ENCODE measurements at places on chromosomes 11 and 22.
A peak's percentile ranks its signal among the peaks of the same experiment; 100 is the strongest.

DNA sequence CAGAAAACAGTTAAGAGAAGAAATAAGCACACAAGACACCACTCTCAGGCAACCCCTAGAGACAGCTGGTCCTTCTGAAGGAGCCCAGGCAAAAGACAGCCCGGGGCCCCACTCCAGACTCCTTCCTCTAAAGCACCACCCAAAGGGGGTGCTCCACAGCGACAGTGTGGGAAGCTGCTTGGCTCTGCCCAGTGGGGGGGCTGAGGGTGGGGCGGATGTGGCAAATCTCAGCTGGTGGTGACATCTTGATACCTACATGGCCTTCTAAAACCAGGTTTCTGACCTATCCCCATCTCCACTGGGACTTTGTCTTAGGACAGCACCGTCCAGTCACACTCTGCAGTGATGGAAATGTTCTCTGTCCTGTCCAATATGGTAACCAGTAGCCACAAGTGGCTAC is 10.2 kb upstream of the APOA1 start:
- no peak for DNase-seq

DNA sequence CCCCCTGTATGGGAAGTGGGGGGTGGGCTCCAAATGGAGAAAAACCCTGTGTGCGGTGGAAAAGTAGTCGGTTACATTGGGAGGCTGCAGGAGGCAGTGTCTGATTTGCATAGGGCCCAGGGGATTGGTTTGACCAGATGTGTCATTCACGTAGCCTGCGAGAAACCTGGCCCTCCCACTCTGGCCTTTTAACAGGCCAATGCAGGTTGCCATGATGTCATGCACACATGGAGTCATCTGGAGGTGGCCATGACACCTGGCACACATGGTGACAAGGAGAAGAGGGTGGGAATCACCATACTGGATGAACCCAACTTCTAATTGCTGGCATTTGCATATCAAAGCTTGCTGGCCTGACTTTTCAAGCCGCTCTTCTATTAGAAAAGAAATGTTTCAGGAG is 50.6 kb downstream of the FAM181B start:
- no peak for DNase-seq

- no peak for DNase-seq
These were observed 170.2 kb upstream of the MTMR2 start for GRCh38 chr11:96094156-96094555.

- no peak for DNase-seq
These were observed 106.3 kb downstream of the MPPED2 start for GRCh38 chr11:30479899-30480298.

DNA sequence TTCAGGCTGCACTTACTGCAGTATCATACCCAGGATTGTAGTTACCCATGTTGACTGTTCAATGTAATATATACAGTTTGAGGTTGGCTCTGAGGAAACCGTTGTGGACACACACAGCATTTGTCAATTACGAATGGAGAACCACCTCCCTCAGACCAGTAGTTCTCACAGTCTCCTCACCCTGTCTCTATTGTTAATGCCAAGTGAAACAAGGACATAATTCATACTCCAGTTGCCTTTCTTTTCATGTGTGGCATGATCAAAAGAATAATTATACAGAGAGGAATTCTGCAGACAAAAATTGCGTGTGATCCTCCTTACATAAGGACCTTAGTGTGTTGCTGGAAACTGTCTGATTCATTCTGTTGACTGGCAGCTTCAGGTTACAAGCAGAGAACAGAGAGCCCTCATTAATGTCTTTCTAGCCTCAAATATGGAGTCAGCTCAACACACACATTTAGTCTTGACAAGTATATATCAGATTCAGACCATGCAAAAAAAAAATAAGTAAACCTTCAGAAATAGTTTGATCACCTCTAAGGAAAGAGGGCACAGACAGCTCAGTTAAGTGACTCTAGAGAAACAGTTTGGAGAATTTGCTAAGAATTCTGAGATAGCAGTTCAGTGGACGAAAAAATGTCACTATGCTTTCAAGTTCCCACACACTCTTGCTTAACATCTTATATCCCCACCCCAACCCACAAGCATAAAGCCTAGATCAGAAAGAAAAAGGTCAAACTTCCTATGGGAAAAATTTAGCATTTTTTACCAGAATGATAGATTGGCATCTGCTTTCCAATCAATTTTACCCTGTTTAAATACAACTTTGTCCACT is 96.1 kb downstream of the MAML2 start:
- DNase-seq, result no peak

DNA sequence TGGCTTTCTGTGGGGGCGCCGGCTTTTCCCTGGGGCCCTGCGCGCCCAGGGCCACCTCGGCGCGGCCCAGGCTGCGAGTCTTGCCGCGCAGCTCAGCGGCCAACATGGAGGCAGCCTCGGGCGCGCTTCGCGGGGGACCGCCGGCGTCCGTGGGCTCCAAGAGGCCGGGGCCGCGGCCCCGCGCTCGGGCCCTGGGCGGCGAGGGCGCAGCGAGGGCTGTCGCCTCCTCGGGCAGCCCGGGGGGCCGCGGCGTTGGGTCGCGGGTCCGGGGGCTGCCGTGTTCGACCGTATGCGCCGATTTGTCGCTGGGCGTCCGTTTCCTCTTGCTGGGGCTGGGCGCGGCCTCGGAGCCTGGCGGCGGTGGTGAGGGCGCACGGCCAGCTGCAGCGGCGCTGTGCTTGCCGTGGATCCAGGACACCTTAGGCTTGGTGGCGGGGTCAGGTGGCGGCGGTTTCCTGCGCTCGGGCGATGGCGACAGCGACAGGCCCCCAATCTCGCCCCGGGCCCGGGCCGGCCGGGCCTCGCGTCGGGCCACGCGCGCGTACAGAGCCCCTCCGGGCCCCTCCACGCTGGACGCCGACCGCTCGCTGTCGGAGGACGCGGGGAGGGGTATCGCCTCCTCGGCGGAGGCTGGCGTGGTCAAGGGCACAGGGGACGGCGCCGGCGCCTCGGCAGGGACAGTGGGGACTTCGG is 11.9 kb downstream of the SCARF2 start:
- no peak for DNase-seq

DNA sequence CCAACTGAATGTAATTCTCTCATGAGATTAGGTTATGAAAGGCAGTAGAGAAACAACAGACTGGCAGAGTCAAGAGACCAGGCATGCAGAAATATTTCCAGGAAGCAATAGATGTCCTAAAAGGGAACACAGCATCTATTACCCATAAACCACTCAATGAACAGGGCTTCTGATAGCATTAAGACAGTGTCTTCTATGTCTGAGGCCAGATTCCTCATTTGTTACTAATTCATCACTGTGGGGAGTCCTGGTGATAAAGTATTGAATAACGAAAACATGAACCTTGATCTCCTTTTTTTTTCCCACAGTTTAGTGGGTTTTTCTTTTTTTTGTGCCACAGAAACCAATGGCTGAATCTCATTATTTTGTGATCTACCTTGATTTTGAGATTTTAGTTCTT is 339.0 kb downstream of the METTL15 start:
- no peak for DNase-seq

DNA sequence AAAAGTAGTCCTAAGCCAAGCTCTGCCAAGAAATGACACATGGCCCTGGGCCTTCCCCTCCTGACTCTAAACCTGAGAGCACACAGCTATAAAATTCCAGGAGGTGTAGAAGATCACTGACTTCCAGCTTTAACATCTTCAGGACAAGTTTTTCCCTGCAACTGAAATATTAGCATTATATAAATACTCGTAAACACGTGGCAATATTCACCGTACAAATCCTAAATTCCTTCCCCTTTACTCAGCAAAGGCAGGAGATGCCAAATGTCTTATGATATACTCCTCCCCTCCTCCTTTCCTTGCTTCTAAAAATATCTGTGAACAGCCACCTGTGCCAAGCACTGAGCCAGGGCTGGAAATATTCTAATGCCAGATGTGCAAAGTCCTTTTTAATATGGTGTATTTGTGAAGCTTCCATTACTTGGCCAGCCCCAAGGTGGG is 194.0 kb downstream of the LARGE1 start:
- DNase-seq, result no peak

DNA sequence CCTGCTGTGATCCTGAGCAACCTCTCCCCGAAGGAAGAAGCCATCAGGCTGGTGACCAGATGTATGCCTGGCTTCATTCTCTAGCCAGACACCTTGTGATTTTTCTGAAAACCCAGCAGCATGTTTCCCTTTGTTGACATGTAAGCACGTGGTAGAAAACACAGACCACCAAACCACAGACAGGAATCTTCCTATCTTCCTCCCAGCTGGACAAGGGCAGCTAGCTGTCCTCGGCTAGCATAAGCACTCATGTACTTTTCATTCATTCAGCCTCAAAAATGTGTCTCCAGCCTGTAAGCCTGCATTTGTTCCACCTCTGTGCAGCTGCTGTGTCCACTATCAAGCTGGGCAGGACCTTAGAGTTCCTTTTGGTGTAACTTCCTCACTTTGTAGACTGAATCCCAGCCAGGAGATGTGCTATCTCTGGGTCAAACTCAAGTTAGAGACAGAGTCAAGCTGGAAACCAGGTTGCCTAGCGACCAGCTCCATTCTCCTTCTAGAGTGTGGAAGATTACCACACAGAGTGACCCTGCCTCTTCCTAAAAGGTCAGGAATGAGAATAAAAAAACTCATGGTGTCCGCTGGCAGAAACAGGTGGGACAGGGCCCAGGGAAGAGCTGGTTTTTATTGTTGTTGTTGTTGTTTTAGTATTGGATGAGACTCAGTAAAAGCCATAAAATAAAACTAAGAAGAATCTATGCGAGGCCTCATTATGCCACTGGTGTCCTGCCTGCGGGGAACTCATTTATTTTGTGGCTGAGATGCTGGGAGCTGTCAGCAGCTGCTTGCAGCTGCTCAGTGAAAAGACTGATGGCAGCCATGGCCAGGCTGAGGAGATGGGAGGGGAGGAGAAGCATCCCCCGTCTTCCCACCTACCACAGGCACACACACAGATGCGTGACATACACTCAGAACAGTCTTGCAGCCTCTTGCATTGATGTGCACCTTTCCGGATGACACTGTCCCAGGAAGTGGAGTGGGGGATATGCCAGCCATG is 7.4 kb upstream of the CLMP start:
- DNase-seq, result no peak

DNA sequence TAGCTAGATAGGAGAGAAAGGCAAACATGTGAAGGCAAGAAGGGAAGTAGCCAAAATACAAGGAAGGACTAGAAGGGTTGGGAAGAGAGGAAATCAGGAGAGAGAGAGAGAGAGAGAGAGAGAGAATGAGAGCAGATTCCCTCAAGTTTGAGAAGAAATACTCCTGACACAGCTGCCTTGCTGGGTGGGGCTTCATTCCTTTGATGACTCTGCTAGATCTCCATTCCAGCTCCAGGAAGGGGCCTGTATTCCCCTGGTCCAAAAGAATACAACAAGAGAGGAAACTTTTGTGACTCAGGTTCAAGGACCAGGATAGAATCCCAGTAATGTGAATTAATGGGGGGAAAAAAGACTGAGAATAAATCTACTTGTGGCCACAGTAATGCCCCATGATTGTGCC is 62.9 kb upstream of the SPON1 start:
- DNase-seq, result no peak

GRCh38 chr11:62539238-62539925 is 7.2 kb downstream of the AHNAK start:
- no peak for DNase-seq

DNA sequence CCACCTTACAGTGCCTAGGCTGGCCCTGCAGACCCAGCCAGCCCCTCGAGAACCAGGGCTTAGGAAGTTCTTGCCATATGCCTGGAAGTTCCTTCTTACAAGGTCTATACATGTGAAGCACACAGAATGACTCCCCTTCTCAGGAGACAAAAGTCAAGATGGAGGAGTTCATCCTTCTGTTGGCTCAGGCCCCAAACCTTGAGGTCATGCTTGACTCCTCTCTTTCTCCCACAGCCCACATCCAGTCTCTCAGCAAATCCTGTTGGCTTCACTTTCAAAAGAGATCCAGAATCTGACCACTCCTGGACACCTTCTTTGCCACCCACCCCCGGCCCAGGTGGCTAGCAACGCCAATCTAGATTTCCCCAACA is 1.7 kb upstream of the CD248 start:
- DNase-seq, result no peak

- no peak for DNase-seq
These were observed 10.9 kb downstream of the MADD start for GRCh38 chr11:47280860-47281259.

GRCh38 chr11:19829109-19829837 is 116.6 kb downstream of the NAV2 start:
- no peak for DNase-seq

- no peak for DNase-seq
These were observed 58.2 kb downstream of the YAP1 start for GRCh38 chr11:102168481-102168880.

DNA sequence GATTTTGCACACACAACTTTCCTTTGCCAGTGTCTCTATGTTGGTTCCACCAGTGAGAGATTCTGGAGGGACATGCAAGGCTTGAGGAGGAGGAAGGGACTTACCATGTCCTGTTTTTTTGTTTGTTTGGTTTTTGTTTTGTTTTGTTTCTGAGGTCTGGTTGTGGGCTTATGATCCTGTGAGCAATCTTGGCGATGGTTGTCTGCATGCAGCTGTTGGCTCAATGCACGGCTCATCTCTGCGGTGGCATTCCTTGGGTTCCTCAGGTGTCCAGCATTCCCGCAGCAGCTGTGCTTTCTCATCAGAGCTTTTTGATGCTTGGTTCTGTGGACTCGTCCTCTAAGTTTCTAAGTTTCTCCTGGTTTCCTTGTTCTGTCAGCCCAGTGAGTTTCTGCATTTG is 4.8 kb upstream of the NNMT start:
- no peak for DNase-seq

- DNase-seq, result no peak
These were observed 1.8 kb upstream of the DDB2 start for GRCh38 chr11:47212938-47213337.

GRCh38 chr22:26585104-26585790 is 4.7 kb downstream of the TPST2 start:
- DNase-seq, result no peak

GRCh38 chr11:65796726-65797601 is 10.1 kb downstream of the OVOL1 start:
- DNase-seq, result no peak

- DNase-seq, result peak; percentile 41
These were observed 61.6 kb downstream of the LRP5 start for GRCh38 chr11:68373815-68374501.

GRCh38 chr11:35785287-35786167 is 123.0 kb downstream of the TRIM44 start:
- DNase-seq, result no peak

DNA sequence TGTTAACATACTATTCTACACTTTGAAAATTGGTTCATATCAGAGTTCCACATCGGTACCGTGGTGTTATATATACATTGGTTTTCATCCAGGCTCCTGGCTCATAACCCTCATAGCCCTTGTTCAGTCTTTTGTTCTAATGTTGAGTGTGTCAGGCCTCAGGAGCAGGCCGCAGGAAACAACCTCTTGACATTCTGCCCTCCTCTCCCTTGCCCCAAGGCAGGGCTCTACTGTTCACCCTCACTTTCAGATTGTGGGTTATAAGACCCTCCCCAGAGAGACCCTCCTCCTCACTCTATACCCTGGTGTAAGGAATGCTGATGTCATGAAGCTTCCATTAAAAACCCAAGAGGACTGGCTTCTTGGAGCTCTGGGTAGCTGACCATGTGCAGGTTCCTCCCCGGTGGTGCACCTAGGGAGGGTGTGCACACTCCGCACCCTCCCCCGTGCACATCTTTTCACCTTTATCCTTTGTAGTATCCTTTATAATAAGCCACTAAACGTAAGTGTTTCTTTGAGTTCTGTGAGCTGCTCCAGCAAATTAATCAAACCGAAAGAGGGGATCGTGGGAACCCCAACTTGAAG is 12.1 kb downstream of the SSH3 start:
- no peak for DNase-seq

GRCh38 chr11:14644226-14645014 is 816 bp downstream of the PDE3B start:
- peak; percentile 86 for DNase-seq

GRCh38 chr22:24826710-24827285 is 20.8 kb downstream of the SGSM1 start:
- no peak for DNase-seq

GRCh38 chr11:50178737-50179136 is 146.1 kb downstream of the OR4C45 start:
- DNase-seq, result no peak

Data from posterior cingulate gyrus (tissue), 11 donors.